Breast epithelium (tissue), 4 donors: ENCODE measurements at places on chromosomes 2 and 18.

- DNase-seq: no peak
Measured at GRCh38 chr2:149291881-149292280, 38.5 kb upstream of the LYPD6 start.

DNA sequence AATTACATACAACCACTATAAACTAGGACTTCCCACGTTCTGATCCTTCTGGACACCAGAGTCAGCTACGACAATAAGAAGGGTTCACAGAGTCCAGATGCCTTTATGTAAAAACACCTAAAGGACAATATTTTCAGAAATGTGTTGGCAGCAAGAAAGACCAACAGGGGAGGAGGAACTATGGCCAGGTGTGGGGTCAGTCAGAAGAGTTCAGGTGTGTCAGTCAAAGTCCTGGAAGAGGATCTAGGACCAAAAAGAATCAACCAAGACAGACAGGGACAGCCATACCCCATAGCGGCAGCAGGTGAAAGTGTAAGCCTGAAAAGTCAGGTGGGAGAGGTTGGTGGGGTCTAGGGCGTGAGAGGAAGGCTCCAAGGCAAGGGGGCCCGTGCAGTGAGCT lies 38.0 kb upstream of the YPEL5 start:
- DNase-seq: no peak

GRCh38 chr2:134917888-134918525 lies 615 bp upstream of the CCNT2 start:
- peak; percentile 90 for DNase-seq

DNA sequence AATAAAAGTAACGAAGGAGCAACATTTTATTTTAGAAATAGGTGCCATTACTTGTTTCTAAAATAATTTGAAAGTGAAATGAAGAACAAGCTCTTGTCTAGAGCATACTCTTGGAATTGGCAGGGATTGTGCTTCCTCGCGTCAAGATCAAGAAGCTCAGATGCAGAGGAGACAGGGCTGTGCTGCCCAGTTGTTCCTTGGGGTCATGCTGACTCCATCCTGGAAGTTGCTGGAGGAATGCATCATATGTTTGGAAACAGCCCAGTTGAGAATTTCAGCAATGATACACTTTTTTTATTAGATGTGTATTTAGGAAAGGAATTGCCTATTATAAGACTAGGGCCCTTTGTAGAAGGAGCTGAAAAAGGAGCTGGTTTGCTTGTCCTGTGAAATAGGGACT lies 17.2 kb downstream of the LTBP1 start:
- DNase-seq: no peak
